Ovary (tissue), 10 donors: ENCODE measurements at places on chromosomes 3 and 15.

DNA sequence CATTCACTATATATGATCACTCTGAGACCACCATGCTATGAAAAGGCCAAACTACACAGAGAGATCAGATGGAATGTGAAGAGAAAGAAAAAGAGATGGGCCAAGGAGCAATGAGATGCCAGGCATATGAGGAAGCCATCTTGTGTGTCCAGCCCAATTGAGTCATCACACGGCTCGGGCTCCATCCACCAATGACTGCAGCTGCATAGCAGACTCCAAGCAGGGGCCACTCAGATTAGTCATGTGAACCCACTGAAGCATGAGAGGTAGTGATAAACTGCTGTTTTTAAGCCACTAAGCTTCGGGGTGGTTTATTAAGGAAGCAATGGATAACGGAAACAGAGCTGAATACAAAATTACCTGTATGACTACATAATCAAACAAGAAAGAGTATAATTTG lies 185.9 kb downstream of the SUCLG2 start:
- H3K4me1 ChIP-seq: peaks cover 4% of the 10 kb centered on the region
- no peak for DNase-seq
- H3K36me3 ChIP-seq: no peaks in the 10 kb centered on the region
- H3K27me3 ChIP-seq: no peaks in the 10 kb centered on the region
- H3K4me3 ChIP-seq: no peak overlapping the region

- no peak for DNase-seq
- H3K27me3 ChIP-seq: no peaks in the 10 kb centered on the region
- no peak overlapping the region for H3K27ac ChIP-seq
- no peak overlapping the region for H3K4me3 ChIP-seq
Observed at GRCh38 chr3:178120367-178120766, 415.9 kb upstream of the KCNMB2 start.

DNA sequence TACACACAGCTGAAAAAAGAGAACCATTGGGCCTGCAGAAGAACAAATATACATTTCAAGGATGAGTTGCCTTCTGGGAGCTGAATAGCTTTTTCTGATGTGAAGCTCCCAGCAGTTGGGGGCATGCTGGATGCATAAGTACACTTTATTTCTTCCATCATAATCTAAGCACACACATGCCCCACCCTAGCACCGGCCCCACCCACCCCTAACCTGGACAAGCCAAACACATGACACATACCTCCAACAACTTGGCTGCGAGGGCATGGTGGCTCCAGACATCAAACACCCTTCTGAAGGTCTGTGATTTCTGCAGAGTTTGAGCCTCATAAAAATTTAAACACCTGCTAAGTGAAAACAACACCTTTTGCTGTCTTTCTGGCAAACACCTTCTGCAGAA lies 307.2 kb upstream of the TRIM42 start:
- H3K36me3 ChIP-seq: no peaks in the 10 kb centered on the region
- H3K4me3 ChIP-seq: no peak overlapping the region
- no peaks in the 10 kb centered on the region for H3K27me3 ChIP-seq
- H3K4me1 ChIP-seq: peaks cover 8% of the 10 kb centered on the region
- H3K27ac ChIP-seq: no peak overlapping the region

GRCh38 chr3:88191872-88192409 lies 42.2 kb downstream of the C3orf38 start:
- no peak overlapping the region for H3K27ac ChIP-seq
- no peaks in the 10 kb centered on the region for H3K27me3 ChIP-seq
- DNase-seq: no peak
- no peaks in the 10 kb centered on the region for H3K4me1 ChIP-seq
- H3K4me3 ChIP-seq: no peak overlapping the region
- H3K36me3 ChIP-seq: no peaks in the 10 kb centered on the region
